NCI-H2107 (cell line): ENCODE measurements at places on chromosomes 7 and 10.

DNA sequence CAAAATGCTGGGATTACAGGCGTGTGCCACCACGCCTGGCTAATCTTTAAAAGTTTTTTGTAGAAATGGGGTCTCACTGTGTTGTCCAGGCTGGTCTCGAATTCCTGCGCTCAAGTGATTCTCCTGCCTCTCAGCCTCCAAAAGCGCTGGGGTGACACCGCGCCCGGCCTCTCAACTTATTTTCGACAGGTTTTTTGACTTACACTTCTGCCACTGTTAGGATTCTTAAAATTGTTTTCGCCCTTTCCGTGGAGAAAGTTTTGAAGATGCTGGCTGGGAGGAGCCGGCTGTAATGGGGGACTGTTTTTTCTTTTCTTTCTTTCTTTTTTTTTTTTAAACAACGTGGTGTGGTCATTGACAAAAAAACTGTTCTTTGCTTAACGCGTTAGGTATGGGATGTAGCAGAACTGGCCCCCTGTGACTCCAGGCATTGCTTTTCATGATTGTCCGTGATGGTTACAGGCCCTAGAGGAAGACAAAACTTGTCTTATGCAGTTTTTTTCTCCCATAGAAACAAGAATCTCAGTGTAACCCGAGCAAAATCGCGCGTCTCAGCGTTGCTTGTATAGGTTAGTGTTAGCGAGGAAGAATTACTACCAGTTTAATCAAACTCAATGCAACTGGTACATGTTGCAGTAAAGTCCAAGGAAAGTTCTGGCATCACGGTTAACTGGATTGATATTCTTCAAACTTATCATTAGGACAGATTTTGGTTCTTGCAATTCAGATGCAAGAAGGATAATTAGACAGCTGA is 72.2 kb downstream of the DAGLB start:
- DNase-seq, result no peak

DNA sequence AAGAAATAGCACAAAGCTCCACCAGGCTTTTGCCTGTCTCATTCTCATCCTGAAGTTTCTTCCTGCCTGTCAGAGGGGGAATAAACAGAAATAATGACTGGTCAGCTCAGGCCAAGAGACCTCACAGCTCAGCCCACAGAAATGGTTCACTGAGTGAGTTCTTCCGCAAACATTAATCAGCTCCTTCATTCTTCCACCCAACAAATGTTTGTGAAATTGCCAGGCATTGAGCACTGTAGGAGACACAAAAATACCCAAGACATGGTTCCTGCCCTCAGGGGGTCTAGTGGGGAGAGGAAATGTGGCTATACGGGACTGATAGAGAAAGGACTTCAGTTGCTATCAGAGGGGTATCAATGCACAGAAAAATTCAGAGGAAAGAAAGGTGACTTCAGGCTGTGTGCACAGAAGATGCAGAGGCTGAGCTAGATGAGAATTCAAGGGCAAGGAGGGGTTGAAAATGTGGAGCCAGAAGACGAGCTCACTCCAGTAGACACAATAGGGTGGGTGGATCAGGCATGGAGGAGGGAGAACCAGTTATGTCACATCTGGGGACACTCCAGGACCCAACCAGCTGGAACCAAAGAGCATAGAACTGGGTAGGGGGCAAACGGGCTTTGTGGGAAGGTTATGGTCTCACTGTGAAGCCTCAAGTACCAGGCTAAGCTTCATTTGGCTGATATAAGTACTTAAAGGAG is 20.9 kb downstream of the MYOF start:
- DNase-seq, result peak; percentile 31

- DNase-seq, result no peak
Measured at GRCh38 chr7:7489546-7489945, 46.1 kb downstream of the COL28A1 start.

DNA sequence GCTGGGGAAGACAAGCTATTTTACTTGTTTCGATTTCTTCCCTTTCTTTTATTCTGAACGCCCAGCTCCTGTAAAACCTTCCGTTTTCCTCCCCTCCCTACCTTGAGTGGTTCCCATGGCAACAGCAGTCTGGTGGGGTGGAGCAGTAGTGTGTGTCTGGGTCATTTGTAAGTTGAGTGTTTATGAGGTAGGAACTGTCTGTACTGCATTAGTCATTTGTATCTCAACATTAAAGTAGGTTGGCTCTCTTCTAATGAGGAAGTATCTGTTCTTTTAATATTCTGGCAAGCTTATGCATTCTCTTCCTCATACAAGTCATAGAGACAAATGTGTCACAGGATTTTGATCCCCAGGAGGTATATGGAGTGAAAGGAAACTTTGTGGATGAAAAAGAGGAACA is 85.3 kb upstream of the CCDC6 start:
- peak; percentile 44 for DNase-seq

- no peak for DNase-seq
Measured at GRCh38 chr7:98956937-98957336, 78.6 kb downstream of the TRRAP start.

GRCh38 chr7:121167971-121168370 is 160.8 kb upstream of the WNT16 start:
- DNase-seq, result no peak

DNA sequence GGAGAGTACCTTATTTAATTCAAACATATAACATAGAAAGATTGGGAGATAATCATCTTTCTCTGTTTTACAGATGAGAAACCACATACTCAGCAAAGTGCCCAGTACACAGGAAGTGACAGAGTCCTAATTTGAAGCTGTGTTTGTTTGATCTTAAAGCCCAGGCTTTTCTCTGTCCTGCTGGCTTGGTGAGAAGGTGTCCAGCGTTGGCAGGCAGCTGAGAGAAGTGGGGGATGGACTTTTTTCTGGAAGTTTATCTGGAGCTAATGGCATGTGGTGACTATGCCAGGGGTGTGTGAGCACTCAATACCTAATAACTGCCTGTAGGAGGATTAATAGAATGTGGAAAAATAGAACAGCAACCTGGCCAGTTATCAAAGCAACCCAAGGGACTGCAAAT is 60.8 kb downstream of the NPSR1 start:
- no peak for DNase-seq

- no peak for DNase-seq
Measured at GRCh38 chr10:84469470-84469869, 141.1 kb downstream of the CCSER2 start.

DNA sequence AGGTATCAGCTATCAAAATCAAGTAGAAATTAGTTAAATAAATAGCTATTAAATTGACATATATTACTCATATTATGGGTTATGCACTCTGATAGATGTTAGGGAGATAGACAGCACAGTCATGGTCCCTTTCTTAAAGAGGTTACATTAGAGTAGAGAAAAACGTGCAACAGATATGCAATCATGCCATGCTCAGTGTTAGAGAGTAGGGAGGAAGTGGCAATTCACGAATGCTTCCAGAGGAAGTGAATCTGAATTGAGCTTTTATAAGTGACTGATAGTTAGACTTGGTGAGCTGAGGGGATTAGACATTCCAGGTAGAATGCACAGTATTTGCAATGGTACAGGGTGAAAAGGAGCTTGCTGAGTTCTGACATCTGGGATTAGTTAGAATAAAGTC is 349.8 kb downstream of the NXPH1 start:
- no peak for DNase-seq

DNA sequence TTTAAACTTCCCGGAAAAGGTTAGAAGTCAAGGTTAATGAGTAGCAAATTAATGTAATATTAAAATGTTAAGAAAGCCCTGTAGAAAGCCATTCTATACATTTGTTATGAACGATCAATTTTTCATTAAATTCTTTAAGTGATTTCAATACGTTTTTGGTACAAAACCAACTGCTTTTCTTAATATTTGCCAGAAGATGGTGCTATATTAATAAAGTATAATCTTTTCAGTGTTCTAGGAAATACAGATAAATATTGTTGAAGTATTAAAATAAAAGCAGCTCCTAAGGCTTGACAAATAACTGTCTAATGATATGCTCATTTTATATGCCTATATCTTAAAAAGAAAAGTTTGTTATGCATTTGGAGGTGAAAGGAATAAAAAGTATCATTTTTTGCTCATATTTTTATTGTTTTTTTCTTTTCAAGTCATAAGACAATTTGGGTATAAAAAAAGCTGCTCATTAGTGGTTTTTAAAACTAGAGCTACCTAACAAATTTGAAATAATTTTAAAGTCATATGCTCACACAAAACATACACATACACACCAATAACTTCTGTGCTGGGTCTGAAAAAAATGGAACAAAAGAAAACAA is 130.3 kb upstream of the POT1 start:
- DNase-seq, result no peak

GRCh38 chr7:2159176-2159520 is 73.6 kb downstream of the MAD1L1 start:
- DNase-seq, result no peak

DNA sequence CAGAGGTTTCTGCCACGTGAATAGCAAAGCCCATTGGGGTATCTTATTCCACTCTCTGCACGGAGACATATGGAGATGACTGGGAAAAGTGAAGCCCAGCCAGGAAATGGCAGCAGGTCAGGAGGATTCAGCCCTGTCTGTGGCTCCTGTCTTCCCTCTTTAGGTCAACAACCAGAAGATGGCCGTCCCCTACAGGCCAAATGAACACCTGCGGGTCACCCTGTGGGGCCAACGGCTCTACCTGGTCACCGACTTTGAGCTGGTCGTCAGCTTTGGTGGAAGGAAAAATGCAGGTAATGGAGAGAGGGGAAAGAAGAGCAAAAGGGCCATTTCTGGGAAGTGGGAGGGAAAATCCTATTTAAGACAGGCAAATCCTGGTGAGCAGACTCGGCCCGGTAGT is 38.3 kb downstream of the EPHB4 start:
- DNase-seq, result no peak

DNA sequence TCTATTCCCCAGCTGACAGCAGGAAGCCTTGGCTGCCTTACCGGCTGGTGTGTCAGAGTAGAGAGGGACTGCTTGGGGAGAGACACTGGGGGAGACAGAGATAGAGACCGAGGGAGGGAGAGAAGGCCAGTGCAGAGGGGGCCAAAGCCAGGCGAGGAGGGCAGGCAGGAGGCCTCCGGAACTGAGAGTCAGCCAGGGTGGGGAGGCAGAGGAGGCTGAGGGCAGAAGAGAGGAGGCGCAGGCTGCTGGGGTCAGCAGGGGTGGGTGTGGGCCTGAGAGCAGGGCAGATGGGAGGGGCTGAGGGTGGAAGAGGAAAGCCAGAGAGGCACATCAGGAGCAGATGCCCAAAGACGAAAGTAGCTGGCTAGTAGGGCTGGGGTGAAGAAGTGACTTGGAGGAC is 57.2 kb upstream of the PAX2 start:
- DNase-seq, result no peak

GRCh38 chr10:44033008-44033407 is 351.9 kb downstream of the CXCL12 start:
- DNase-seq, result no peak
